Right lobe of liver (tissue), 6 donors: ENCODE measurements at places on chromosomes 2 and 18.

- no peak for DNase-seq
These were observed 1565.9 kb upstream of the ACVR2A start for GRCh38 chr2:146278881-146279280.

DNA sequence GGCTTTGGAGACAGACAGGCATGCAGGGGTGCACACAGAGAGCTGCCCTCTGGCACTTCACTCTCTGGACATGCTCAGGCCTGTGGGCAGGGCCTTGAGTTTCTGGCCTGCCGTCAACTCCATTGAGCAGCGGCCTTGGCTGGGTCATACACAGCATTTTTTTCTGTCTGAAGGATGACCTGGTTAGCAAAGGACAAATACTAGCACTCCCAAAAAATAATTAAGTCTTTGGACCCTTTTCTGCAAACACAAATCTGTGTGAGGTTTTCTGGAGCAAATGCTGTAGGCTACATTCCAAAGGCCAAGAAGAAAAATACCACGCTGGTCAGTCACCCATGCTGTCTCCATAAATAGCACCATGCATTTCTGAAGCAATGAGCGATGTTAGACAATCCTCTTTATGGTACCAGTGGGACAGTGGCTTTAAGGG lies 124.7 kb upstream of the CTAGE1 start:
- peak; percentile 90 for DNase-seq

DNA sequence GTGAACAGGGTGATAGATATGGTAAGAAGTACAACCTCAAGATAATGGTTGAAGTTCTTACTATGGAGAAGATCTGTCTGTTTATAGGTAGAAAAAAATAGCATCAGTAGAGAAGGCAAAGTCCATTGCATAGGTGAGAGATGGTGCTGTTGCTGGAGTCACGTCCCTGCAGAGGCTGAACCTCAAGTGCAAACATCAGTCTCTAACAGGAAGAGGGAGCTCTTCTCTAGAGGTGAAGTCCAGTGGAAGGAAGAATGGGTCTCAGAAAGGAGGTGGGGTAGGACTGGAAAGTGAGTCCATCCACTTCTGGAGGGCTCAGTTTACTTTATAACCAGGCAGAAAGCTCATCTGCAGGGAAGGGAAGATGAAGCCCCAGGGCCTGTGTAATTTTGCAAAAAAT lies 337.7 kb downstream of the MEIS1 start:
- DNase-seq, result no peak

GRCh38 chr2:101733257-101733993 lies 35.9 kb downstream of the MAP4K4 start:
- DNase-seq, result peak; percentile 33

DNA sequence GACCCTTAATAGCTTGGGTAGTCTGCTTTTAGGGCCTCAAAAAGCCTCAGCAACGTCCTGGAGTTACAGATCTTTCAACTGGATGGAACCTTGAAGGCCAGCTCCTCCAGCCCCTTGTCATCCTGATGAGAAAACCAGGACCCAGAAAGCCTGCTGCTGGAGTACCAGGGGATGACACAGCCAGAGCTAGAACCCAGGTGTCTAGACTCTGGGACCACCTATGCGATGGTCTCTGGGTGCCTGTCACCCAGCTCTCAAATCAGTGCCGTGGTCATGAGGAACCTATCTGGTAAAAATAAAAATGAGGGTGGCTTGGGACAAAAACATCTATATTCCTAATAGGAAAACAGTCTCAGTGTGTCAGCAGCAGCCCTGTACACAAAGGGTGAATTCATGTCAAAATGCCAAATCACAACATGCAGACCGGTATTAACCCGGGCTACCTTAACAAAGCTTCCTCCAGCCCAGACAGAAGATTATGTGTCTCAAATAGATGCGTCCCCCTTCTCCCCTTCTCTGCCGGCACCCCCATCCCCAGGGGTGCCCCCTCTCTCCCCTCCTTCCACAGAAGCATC lies 28.5 kb downstream of the SMAD7 start:
- DNase-seq, result no peak

DNA sequence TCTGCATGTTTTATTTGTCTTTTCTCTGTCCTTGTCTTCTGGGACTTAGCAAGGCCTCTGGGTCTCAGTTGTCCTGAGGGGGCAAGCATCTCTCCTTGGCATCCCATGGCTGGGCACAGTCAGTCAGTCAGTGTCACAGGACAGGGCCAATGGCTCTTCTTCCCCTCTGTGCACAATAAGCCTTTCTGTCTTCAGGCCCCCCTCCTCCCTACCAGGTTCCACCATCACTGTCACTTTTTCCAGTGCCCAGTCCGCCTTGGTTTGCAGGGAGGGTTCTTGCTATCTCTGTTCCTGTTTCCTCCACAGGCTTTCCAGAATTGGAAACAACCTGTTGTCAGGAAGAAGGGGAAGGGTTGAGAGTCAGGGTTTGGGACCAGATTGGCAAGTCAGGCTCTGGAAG lies 1.7 kb upstream of the VAMP5 start:
- DNase-seq, result no peak

- DNase-seq, result no peak
These were observed 1623.0 kb upstream of the ACVR2A start for GRCh38 chr2:146221826-146222225.

DNA sequence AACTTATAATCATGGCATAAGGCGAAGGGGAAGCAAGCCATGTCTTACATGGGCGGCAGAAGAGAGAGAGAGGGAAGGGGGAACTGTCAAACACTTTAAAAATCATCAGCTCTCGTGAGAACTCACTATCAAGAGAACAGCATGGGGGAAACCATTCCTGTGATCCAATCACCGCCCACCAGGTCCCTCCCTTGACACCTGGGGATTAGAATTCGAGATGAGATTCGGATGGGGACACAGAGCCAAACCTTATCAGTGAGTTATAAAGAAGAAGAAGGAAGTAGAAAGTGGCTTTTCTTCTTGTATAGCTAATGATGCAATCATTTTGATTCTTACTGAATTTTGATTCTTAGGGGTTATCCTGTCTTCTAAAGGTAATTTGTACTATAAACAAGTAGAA lies 51.4 kb downstream of the SMCHD1 start:
- DNase-seq, result no peak

GRCh38 chr2:202135091-202135874 lies 62.2 kb downstream of the KIAA2012 start:
- DNase-seq, result no peak

DNA sequence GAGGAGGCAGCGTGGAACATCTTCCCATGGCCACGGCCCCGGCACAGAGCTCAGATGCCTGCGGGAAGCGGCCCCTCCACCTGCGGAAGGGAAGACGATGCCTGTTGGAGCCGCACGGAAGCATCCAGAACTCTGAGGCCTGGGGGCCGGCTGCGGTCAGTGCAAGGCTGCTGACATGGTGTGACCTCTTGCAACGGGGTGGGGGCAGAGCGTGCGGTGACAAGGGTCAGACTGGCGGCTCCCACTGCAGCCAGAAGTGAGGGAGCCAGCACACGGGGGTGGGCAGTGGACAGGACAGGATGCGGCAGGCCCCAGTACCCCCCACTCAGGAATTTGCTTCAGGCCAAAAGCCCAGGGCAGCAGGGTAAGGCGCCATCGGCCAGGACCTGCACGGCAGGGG lies 48.8 kb downstream of the SLC66A2 start:
- DNase-seq, result no peak
